ENCODE measurements at places on chromosomes 3 and 15.
A peak's percentile ranks its signal among the peaks of the same experiment; 100 is the strongest.

GRCh38 chr3:14319654-14320182, 82.7 kb upstream of the SLC6A6 start:
- peak; percentile 38 for DNase-seq

DNA sequence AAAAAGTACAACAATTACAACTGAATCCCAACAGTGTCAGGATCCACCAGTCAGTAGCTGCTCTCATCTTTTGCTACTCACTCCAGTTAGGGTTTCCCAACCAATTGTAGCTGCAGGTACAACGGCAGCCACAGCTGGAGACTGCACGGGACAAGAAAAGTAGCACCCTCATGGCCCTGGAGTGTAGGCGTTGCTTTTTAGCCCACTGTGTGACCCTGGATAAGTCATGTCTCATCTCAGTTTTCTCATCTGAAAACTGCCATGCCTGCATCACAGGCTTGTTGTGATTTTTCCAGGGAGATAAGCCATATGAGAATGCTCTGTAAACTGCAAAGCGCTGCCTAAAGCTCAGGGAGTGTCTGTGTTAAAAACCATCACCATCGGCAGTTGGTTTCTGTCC, 535.6 kb upstream of the IL12A start:
- DNase-seq = no peak

GRCh38 chr3:32856355-32856889, 38.6 kb downstream of the TRIM71 start:
- no peak for DNase-seq

GRCh38 chr3:77160931-77161497, 121.1 kb downstream of the ROBO2 start:
- no peak for DNase-seq

DNA sequence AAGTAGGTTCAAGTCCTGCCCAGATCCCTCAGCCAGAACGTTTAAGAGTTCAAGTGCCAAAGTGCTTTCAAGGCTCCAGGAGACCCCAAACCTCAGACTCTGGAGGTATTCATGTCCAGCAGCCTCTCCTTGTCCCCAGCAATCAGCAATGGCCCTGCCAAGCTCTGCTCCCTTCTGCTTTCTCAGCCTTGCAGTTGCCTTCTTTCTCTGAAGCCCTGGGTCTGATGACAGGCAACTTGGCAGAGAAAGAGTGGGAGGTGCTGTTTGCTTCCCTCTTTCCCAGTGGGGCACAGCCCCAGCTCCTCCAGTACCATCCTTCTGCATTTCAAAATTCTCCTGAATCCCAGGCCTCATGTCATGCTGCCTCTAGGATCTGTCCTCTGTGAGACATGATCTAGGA, 40.2 kb downstream of the ATP2B2 start:
- DNase-seq = no peak

DNA sequence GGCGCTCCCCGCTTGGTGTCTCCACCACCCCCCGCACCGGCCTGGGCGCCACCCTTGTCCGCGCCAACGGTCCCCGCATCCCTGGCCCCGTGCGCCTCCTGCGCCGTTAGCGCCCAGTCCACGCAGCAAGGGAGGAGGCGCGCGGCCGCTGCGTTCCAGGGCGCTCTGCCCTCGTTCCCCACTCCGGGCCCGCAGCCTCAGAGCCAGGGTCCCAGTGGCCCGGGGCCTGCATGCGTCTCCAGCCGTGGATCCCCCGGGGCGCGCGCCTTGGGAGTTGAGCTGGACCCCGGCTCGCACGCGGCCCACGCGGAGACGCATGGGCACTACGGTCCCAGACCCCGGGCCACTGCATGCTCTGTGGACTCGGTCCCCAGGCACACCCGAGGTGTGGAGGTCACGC, 7.4 kb upstream of the ITPKA start:
- no peak for DNase-seq

GRCh38 chr3:196501316-196502044, 2.1 kb downstream of the RNF168 start:
- no peak for DNase-seq

- no peak for DNase-seq
Measured at GRCh38 chr3:11381563-11381962, 109.4 kb downstream of the ATG7 start.

DNA sequence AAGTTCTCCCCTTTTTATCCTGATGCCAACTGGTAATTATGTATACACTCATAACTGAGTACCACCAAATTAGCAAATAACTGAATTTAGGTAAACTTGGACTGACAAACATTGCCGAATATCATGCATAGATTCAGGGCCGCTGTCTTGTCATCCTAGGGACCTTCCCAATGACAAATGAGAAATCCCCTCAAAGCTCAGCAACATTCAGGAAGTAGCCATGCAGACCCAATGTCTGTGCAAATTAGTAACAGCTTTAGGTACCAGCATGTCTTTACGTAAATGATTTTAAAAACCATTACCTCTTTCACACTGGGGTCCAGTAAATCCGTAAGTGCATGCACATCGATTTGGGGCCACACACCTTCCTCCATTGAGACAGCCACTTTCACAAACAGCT, 49.5 kb downstream of the FBN1 start:
- DNase-seq = no peak

DNA sequence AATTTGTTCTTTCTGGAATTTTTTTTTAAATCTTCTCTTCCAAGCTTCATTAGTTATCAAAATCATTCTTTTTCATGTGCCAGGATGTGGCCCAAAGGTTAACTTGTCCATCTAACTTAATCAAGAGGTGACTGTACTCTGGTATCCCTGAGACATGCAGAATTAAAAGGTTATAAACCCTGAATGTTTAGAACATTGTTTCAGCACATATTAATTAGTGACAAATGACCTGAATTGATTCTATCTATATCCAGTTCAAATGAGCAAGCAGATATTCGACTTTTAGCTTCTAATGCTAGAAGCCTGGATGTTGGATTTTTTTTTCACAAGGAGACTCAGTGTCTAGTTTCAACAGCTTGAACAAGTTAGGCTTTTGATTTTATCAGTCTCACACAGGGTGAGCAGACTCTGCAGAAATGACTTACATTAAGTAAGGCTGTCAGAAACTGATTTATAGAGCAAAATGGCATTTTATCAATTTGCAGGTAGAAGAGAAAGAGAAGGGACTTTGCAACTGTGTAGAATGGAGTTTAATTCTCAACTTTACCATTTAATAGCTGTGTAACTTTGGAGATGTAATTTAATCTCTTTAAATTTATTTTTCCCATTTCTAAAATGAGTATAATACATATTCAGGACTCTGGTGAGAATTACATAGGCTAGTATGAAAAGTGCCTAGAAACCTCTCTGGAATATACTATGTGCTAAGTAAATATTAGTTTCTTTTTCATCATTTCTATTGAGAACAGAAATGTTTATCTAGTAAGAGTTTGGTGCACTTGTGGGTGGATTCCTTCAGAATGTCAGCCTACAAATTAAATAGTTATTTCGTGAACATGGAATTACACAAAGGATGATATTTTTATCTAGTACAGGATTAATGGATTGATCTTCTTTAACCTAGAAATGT, 100.0 kb downstream of the ALCAM start:
- no peak for DNase-seq

DNA sequence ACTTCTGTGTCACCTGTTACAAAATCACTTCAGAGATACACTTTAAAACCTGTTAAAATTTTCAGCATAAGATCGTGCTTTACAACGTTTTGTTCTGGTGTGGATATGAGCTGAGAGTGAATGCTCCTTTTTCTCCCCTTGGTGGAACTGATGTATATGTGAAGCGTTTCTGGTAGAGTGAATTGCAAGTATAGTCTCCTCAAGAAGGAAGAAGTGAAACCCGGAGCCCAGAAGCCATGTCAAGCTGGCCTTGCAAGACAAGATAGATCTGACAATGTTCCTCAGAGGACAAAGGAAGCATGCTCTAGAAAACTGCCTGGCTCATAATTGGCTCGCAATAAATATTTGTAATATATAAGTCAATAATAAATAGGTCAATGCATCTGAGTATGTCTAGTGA, 23.6 kb downstream of the SERPINI2 start:
- DNase-seq = no peak

- DNase-seq = peak; percentile 64
Measured at GRCh38 chr3:40741729-40742128, 217.0 kb downstream of the ZNF621 start.

- DNase-seq = peak; percentile 25
Measured at GRCh38 chr15:64460724-64461720, 644 bp downstream of the ZNF609 start.

DNA sequence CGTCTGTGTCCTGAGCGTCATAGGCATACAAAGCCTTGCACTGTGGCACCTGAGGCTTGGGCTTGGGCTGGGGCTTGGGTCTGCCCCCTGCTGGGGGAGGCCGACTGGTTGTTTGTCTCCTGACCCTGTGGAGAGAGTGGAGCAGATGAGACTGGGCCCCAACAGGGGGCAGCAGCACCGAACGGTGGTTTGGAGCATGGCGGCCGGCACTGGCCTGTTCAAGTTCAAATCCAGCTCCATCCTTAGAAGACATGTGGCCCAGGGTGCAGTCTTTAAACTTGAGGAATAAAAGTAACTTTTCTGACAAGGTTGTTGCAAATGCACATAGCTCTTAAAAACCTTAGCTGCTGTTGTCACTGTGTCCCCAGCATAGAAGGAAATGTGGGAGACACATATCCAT, 33.3 kb downstream of the CCNB2 start:
- DNase-seq = no peak

- no peak for DNase-seq
Measured at GRCh38 chr3:49712631-49713317, 6.7 kb downstream of the AMIGO3 start.

DNA sequence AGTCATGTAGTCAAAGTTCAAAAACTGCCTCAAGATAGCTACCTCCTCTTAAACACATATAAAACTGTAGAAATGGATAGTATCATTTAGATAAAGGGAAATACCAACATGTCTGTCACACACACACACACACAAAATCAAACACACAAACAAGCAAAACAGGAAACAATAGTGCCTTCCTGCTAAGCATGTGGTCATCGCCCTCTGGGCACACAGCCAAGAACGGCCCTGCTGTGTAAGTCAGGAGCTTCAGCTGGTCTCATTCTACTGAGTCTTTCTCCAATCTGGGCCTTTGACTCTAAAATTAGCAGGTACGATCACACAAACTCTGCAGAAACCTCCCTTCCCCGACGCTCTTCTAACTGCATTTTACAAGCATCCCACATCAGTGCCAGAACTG, 272.2 kb upstream of the CHRNA7 start:
- DNase-seq = no peak

DNA sequence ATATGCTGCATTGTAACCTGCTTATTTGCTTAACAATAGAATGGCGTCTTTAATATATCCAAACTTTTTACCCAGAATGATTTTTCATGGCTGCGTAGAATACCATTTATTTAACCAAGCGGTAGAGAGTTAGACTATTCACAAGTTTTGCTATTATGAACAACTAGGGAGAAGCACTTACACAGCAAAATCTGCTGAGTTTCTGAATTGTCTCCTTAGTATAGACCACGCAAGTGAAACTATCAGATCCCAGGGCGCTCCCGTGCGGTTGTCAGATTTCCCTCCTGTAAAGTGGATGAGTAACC, 12.6 kb upstream of the ADPGK start:
- DNase-seq = no peak

DNA sequence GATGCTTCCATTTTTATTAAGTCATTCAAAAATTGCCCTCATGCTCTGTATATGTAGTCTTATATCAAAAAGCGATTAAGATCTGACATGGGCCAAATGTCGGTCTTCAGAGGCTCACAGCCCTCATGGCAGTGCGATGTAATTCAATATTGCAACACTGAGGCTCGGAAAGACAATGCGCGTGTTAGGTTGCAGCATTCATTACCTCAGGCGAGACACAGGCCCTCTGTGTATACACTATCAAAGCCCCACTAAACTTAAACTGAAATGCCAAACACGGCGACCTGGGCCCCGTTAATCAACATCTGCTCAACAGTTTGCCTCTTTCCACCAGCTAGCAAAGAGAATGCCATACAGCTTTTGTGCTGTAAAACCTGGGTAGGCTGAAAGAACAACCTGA, 413.4 kb downstream of the ERC2 start:
- no peak for DNase-seq

- DNase-seq = no peak
Measured at GRCh38 chr15:85331655-85332285, 48.6 kb upstream of the AKAP13 start.

- peak; percentile 2 for DNase-seq
Measured at GRCh38 chr3:129764090-129764489, 129.4 kb downstream of the TMCC1 start.

GRCh38 chr3:18010001-18010400, 267.6 kb upstream of the TBC1D5 start:
- DNase-seq = no peak

DNA sequence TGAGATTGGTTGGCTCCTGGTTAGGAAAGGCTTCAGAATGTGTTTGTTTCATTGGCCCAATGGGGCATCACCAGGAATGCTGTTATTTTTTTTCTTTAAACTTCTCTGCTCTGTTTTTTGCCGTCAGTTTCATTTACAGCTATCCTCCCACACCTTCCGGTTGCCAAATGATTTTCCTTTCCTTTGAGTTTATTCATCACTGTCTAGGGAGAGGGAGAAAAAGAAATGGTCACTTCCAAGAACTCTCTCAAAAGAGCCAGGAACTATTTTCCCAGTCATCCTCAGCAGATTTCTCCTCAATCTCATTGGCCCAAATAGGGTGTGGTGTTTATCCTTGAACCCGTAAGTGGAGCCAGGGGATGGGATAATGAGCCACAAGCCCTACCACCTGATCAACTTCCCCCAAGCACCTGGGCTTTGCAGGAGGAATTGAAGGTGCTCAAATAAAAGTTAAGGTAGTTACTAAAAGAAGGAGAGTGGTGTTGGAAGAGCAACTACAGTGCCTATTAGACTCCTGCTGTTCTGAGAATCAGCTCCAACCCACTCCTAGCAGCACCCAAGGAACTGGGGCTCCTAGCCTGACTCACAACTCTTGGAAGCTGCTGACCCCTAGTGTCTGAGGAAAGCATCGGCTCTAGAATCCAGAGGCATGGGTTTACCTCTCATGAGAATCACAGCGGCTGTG, 183.8 kb upstream of the IL12A start:
- no peak for DNase-seq
